ENCODE measurements at places on chromosomes 3 and 15.

GRCh38 chr15:43958861-43959330 is 132.1 kb downstream of the WDR76 start:
- no peak for DNase-seq

- DNase-seq: no peak
Measured at GRCh38 chr15:75483961-75484360, 32.5 kb upstream of the SIN3A start.

GRCh38 chr15:78617516-78617915 is 3.3 kb downstream of the CHRNA3 start:
- no peak for DNase-seq

DNA sequence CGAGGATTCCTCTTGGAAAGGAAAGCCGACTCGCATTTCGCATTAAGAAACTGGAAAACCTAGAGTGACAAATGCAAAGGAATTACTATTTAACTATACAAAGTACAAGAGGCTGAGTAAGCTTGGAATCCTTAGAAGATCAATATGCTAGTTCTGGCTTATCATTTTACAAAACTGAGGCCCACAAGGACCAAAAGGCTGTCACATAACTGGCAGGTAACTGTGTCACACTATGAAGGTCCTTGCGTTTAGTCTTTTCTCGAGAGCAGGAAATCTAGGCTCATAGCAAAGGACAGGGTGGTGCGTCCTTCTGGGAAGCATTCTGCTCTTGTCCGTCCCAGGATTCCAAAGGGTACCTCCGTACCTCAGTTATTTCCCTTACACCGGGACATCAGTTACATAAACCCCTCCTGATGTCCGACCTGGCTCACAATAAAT is 629 bp downstream of the RPL24 start:
- no peak for DNase-seq

DNA sequence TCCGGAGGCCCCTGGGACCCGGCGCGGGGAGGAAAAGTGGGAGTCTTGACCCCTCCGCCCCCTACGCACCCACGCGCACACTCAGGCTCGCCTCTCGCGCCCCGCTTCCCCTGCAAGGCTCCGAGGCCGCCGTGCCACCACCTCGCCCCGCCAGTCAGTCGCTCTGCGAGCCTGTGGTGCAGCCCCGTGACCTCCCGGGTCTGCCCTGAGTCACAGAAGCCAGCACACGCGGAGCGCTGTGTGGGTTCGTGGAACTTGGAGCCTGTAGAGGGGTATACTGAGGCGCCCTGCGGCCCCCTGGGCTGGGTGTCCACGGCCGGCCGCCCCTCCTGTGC is 380 bp upstream of the ALS2CL start:
- DNase-seq: peak; percentile 62

DNA sequence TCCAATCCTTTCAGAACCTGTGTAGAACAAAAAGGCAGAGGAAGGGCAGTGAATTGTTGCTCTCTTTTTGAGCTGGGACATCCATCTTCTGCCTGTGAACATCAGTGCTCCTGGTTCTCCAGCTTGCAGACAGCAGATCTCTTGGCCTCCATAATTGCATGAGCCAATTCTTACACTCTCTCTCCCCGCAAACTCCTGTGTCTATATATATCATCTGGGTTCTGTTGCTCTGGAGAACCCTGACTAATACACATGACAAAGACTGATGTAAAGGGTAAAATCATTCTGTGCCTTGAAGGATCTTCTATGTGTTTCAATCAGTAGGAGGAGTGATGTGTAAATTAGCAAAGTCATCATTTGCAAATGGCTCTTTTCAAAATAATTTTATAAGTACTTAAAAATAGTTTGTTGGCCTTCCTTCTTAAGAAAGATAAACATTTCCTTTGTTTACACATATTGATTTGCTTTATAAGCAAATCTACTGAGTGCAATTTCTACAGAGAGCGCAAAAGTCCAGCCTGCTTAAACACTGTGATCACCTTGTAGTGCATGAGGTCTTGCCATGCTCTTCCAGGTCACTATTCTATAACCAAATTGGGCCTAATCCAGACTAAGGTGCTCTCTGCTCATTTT is 154.9 kb upstream of the ANKRD28 start:
- DNase-seq: no peak

- peak; percentile 38 for DNase-seq
Measured at GRCh38 chr3:187973977-187974870, 179.7 kb upstream of the LPP start.

- DNase-seq: no peak
Measured at GRCh38 chr15:73352082-73352481, 16.7 kb downstream of the HCN4 start.

DNA sequence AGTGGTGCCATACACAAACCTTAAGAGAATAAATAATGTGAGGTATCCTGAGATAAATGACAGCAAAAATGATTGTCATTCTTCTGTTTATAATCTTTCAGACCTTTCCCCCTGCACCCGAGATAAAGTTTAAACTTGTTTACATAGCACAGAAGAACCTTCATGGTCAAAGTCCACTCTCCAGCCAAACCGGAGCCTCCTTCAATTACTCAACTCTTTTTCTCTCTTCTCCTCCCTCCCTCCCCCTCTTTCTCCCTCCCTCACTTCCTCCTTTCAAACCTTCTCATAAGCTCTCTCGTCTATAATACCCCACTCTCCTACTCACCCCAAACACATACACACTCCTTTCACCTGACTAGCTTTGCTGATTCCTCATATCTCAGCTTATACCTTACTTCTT is 198.9 kb downstream of the EFHB start:
- no peak for DNase-seq

- DNase-seq: no peak
Measured at GRCh38 chr3:16697443-16698147, 92.4 kb upstream of the DAZL start.

DNA sequence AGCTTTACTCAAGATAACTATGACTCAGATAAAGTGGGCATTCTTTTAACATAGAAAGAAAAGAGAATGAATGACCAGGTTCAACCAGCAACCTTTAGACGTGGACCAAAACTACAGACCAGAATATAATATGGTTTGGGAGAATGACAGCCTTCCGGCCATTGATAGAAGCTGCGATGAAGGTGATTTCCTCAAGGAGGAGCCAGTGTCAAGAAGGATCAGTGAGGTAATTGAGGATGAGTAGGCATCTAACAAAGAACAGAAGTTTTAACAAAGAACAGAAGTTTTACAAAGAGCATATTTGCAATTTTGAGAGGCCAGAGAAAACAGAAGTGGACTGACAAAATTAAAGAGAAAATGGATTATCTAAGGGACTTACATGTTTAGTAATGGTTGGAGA is 289.0 kb upstream of the AGTR1 start:
- no peak for DNase-seq

- peak; percentile 41 for DNase-seq
Measured at GRCh38 chr15:81939604-81940440, 106.0 kb downstream of the MEX3B start.

DNA sequence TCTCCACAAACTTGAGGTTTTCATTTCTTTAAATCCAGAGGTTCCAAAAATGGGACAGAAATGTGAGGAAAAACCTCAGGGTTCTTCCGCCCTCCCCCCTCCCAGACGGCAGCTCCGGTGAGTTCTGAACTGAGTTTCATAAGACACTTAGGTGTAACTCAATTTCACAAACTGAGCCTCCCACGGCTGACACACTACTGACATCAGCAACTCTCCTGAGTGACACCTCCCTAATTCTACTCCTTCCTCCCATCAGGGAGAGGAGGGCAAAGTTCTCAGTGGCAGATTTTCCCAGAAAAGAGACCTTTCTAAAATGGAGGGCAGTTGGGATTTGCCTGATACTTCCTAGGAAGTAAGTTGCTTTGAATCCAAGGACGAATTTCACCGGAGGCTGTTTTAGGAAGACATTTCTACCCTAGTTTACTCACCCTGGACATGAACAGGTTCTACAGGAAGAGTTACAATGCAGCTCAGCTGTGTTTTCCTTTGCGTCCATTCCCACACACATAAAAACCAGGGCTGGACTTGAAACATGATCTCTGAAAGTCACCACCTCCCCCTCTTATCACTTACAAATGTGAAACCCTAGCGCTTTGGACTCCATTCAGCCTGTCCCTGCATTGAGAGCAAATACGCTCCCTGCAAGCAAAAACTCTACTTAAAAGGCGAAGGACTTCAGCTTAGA is 78.1 kb upstream of the LMOD3 start:
- DNase-seq: peak; percentile 75

GRCh38 chr3:10744098-10744465 is 71.9 kb upstream of the SLC6A11 start:
- DNase-seq: peak; percentile 54

DNA sequence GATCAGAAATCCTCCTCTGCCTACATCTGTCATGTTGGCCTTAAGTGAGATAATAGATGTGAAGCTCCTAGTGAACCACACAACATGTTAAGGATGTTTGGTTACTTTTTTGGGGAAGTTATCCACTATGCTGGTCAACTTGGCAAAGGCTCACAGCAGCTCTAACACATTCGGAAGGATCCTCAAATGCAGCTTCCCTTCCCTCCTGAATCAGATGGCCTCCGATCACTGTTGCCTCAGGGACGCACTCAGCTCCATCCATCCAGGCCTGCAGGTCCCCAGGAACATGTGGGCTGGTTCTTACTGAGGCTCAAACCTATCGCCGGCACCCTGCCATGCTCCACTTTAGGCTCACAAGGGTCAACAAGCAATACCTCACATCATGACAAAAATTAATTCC is 67.9 kb downstream of the CORO2B start:
- DNase-seq: no peak

GRCh38 chr15:69080295-69081248 is 66.1 kb downstream of the NOX5 start:
- DNase-seq: no peak

DNA sequence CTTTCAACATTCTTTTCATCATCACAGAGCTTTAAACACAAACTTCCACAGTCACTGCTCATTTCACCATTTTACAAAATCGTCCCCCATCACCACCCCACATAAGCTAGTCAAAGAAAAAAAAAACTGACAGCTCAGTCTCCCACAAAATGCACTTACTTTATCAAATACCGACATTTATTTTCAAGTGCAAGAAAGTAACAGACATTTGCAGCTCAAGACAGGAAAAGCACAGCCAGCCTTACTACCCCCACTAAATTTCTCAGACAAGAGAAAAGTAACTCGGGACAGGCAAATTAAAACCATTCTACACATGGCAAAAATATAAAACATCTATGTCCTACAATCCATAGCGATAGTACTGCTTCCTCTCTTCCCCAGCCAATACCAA is 402.4 kb downstream of the SHQ1 start:
- DNase-seq: no peak

DNA sequence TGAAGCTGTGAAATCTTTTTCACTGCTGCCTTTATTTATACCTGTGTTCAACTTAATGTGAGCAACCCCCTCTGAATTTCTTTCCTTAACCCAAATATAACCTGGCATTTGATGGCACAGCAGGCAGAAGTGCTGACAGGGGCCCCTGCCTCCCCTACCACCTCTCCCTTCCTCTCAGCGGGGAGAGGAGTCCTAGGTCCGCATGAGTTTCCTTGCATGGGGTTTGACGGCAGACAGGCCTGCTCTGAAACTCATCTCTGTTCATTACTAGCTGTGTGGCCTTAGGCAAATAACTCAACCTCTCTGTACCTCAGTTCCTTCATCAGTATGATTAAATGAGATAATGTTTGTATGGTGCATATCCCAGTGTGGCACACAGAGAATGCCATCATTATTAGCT is 79.7 kb downstream of the SEC22A start:
- DNase-seq: no peak

- DNase-seq: peak; percentile 46
Measured at GRCh38 chr15:85831415-85832113, 36.8 kb upstream of the KLHL25 start.

GRCh38 chr3:69838217-69838616 is 99.0 kb downstream of the MITF start:
- no peak for DNase-seq

GRCh38 chr3:180188512-180189309 is 152.0 kb upstream of the PEX5L start:
- DNase-seq: no peak

DNA sequence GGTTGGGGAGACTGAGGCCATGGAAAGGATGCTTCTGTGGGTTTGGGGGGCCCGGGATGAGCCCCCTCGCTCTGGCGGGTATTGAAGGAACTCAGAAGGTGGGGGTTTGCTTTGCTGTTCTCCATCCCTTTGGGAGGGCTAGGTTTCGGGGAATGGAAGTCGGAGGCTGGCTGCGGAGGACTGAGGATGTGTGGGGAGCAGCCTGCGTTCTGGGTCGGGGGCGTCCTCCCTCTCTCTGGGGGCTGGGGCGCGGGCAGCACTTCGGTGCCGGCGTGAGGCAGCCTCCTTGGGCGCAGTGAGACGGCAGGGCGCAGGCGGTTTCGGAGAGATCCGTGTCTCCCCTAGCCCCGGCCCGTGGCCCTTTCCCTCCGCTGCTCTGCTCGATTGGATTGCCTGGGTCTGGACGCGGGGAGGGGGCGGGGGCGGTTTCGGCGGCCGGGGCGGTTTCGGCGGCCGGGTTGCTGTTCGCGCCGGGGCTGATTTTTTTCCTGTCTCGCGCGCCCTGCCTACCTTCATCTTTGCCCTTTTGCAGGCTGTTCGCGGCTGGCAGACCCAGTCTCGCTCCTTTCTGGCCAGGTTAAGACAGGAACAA is 1.4 kb downstream of the PTPRG start:
- DNase-seq: peak; percentile 3

DNA sequence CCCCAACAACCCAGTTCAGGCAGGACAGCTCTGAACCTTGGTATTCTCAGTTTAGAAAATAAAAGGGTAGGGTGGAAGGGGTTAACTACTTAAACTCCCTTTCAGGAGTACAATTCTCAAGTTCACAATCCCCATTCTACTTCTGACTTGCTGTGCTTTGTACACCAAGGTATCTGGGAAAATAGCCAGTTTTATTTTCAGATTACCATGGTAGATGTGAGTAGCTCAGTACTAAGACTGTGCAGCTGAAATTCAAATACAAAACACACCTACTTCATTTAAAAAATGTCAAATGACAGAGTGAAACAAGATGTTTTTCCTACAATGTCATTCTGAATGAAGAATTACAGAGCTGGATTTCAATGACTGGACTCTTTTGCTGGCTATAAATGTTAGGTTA is 27.4 kb downstream of the SLC7A14 start:
- no peak for DNase-seq

GRCh38 chr3:100437721-100438622 is 36.6 kb downstream of the LNP1 start:
- DNase-seq: no peak

DNA sequence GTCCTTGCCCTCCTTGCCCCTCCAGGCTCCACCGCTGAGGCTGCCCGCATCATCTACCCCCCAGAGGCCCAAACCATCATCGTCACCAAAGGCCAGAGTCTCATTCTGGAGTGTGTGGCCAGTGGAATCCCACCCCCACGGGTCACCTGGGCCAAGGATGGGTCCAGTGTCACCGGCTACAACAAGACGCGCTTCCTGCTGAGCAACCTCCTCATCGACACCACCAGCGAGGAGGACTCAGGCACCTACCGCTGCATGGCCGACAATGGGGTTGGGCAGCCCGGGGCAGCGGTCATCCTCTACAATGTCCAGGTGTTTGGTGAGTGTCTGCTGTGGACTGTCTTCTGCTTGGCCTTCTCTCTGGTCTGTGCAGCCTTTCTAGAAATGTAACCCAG is 61.0 kb downstream of the BOC start:
- no peak for DNase-seq

- no peak for DNase-seq
Measured at GRCh38 chr15:63930034-63930433, 96.3 kb upstream of the HERC1 start.

GRCh38 chr3:161927131-161927530 is 430.5 kb downstream of the OTOL1 start:
- DNase-seq: no peak

GRCh38 chr3:89179355-89180001 is 72.1 kb downstream of the EPHA3 start:
- no peak for DNase-seq

GRCh38 chr3:168424059-168424734 is 328.5 kb upstream of the GOLIM4 start:
- no peak for DNase-seq
